Sigmoid colon (tissue), 7 donors: ENCODE measurements at places on chromosomes 3 and 15. TPM values are rescaled to one million over a fixed set of nuclear protein-coding genes. Genes with fewer than 3 reads are reported as not detected.
A peak's percentile ranks its signal among the peaks of the same experiment; 100 is the strongest.

GRCh38 chr15:79168922-79169456 is 78.4 kb upstream of the RASGRF1 start:
- DNase-seq, result no peak

- DNase-seq, result no peak
Measured at GRCh38 chr3:177333533-177334520, 136.5 kb upstream of the TBL1XR1 start.

The PTPN9 gene
- 12.2 TPM for total RNA-seq

DNA sequence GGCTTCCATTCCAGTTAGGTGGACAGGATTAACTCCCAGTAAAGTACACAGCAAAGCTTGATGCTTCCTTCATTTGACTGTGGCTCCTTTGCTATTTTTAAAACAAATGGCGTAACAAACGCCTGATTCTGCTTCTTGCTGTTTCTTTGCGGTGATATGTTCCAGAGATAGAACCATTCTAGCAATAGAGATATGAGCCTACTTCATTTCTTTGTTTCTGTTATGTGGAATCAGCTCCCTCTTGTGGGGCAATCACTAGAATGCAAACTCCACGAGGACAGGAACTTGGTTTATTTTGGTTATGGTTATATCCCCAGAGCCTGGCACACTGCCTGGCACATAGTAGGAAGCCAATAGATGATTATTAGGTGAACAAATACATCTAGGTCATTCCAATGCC is 122.6 kb upstream of the SLC6A11 start:
- DNase-seq, result no peak

GRCh38 chr15:97013491-97013890 is 683.0 kb downstream of the NR2F2 start:
- no peak for DNase-seq

The DOCK3 gene
- 3.3 TPM for total RNA-seq

The SNTN gene
- total RNA-seq, result not detected

- DNase-seq, result no peak
Measured at GRCh38 chr15:88391700-88392099, 75.5 kb downstream of the MRPL46 start.

The CCDC12 gene
- 38.9 TPM for total RNA-seq

- no peak for DNase-seq
Measured at GRCh38 chr3:143924522-143925285, 46.9 kb upstream of the DIPK2A start.

The COL8A1 gene
- 16.0 TPM for total RNA-seq

DNA sequence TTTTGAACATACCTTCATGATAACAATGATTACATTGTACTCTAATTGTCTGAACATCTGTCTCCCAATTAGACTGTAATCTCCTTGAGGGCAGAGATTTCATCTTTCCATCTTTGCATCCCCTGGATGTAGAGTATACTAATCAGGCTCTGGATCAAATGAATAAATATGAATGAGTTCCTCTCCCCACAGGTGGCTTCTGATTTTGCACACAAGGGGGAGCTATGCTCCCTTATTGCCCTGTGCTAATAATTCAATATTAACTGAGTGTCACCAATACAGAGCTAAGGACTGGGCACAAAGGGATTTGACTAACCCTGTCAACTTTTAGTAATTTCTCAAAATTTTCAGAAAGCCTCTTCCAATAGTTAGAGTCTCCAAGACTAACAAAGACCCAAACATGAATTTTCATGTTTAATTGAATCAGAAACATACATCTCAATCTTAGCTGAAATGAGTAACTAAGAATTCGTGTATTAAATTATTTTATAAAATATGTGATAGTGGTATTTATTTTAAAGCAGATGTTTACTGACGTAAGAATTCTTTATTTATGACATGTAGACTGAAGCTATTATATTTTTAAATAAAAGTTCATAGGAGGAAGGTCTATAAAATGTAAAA is 3.0 kb downstream of the DUOXA1 start:
- DNase-seq, result no peak

The POLQ gene
- total RNA-seq, result 0.71 TPM

- DNase-seq, result no peak
Measured at GRCh38 chr3:33134026-33134625, 20.3 kb downstream of the CRTAP start.

- no peak for DNase-seq
Measured at GRCh38 chr15:76360416-76360815, 23.8 kb downstream of the ISL2 start.

DNA sequence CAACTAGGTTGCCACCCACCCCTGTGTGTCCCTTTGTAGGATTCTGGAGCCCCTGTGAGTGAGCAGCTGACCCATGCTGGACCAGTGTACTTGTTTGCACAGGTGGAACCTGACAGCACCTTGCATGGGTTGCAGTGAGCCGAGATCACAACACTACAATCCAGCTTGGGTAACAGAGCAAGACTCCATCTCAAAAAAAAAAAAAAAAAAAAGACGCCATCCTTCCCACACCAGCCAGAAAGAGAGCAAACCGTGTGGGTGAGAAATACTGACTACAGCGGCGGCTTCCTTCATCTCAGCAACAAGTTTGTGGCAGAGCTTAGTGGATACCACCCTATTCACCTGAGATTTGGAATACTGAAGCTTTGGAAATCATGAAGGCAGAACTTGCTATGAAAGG is 746 bp upstream of the CD80 start:
- no peak for DNase-seq

GRCh38 chr15:67232591-67232990 is 21.9 kb downstream of the AAGAB start:
- no peak for DNase-seq

DNA sequence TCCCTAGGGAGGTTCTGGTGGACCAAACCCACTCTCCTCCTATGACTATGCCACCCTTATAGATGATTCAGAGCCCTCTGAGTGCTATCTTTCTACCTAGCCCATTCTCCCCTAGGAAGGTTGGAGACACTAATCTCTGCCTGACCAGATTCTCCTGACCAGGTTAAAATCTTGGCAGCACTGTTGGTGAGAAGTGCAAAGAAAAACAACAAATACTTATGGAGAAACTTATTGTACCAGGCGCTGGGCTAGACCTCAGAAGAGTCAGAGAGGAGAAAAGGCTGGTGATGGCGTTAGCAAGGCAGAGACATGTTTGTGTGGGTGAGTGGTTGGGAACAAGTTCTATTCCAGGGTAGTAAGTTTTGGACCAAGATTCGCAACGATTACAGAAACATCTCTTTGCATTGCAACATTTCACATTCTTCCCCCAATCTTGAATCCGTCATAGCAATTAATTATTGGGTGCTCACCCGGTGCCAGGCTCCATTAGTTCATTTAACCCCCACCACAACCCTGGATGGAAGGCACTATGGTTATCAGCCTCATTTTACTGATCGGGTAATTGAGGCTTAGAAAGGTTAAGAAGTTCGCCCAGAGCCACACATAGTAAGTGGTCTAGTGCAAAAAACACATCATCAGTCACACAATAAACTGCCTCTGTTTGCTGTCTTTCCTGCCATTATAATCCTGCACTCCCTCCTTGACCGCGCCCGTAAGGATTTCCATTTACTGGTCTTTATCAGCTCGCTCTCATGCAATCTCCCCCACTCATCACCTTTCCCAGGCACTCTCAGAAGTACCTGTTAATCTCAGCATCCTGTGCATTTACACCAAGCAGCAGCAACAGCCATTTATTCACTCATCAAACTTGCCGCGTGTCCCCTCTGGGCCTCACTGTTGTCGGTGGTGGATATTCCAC is 655 bp upstream of the TSPAN3 start:
- no peak for DNase-seq

GRCh38 chr3:64152676-64153466 is 72.4 kb downstream of the PRICKLE2 start:
- no peak for DNase-seq

DNA sequence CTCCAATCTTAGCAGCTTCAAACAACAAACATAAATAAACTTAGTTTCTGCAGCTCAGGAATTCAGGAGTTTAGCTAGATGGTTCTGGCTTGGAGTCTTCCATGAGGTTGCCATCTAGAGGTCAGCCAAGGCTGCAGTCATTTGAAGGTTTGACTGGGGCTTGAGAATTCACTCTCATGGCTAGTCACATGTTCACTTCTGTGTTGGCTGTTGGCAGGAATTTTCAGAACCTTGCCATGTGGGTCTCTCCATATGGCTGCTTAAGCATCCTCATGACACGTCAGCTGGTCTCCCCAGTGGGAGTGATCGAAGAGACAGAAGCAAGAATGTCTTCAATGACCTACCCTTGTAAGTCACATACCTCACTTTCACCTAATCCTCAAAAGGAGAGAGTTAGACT is 269.2 kb upstream of the CNTN3 start:
- no peak for DNase-seq

- no peak for DNase-seq
Measured at GRCh38 chr3:188439080-188439479, 285.1 kb downstream of the LPP start.

DNA sequence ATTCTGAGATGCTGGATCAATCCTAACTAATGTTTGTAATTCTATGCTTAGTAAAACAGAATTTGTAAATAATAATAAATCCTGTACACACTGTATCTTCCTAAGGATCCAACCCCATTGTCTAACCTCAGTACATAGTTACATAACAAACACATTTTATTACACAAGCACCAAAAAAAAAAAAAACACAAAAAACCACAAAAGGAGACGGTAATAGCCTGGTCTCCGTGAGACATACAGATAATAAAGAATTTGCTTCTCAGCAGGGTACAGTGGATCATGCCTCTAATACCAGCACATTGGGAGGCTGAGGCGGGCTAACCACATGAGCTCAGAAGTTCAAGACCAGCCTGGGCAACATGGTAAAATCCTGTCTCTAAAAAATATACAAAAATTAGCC is 558.7 kb downstream of the MAGI1 start:
- DNase-seq, result no peak

- DNase-seq, result peak; percentile 82
Measured at GRCh38 chr15:56732886-56733135, 498 bp downstream of the ZNF280D start.

- DNase-seq, result no peak
Measured at GRCh38 chr15:73727330-73727976, 25.7 kb downstream of the INSYN1 start.
